Stimulated activated CD4-positive, alpha-beta T cell treated with anti-CD3 and anti-CD28 coated beads, Interleukin-4, amount 100 ng/mL, for 4 hours (primary cell): ENCODE measurements at places on chromosomes 12 and 14.

GRCh38 chr14:83706231-83706954, 1823.6 kb upstream of the FLRT2 start:
- no peak for DNase-seq

- no peak for DNase-seq
Measured at GRCh38 chr12:88925454-88925853, 345.2 kb upstream of the KITLG start.

GRCh38 chr14:61603736-61604135, 91.6 kb upstream of the HIF1A start:
- DNase-seq = no peak

- no peak for DNase-seq
Measured at GRCh38 chr14:60589442-60589841, 59.8 kb downstream of the SIX1 start.

GRCh38 chr12:3189282-3189681, 112.1 kb downstream of the TSPAN9 start:
- no peak for DNase-seq

DNA sequence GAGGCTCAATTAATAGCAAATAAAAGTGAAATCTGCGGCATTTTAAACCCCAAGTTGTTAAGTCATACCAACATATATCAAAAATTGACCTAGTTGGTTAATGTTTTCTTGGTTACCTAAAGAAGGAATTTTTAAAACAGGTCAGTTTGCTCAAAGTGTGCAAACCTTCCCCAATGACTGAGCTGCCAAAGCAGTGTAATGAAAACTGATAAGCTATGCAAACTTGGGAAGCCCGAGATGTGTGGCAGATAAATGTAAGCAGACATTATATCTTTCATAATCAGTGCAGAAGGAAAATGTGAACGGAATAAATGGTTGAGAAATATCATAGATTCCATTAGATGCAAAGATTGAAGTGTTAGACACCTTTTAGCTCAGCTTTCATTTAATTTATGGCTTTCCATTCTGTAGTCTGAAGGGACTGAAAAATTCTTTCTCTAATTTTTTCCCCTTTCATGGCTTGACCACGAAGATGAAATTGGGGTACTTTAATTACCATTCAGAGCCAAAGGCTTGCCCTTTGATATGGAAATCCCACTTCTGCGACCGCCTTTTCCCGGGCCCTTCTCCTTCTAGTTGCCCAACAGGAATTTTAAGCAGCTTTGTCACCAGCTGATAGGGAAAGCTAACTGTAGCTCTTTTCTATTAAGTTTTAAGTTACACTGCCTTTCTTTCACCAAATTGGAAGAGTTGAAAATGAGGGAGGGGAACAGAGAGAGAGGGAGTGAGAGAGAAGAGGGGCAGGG, 306.6 kb upstream of the SOX5 start:
- DNase-seq = no peak

DNA sequence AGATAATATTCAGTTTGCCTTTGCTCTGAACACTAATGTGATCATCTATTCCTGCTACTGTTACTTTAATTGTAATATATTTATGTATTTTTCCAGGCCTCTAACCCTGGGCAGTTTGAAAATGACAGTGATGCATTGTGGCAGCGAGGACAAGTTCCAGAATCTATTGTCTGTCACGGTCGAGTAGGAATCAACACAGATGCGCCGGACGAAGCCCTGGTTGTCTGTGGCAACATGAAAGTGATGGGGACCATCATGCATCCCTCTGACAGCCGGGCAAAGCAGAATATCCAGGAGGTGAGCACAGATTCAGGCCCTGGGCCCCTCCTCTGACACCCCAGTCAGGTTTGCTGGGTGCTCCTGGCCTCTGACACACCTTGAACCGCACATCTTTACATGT, 78.5 kb downstream of the MYRFL start:
- no peak for DNase-seq

DNA sequence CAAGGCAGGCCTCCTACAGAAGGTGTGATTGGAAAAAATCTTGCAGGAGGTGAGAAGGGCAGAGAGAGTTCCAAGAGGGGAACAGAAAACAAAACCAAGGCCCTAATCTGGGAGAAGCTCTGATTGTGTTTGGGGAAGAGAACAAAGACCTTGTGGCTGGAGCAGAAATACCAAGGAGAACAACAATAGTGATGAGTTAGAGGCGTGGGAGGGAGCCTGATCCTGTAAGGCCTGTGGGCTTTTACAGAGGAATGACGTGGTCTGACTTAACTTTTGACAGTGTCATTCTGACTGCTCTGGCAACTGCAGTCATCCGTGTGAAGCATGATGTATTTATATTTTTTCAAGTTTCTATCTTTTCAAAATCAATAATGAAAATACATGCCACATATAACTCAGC, 200.6 kb downstream of the ANO4 start:
- DNase-seq = no peak

DNA sequence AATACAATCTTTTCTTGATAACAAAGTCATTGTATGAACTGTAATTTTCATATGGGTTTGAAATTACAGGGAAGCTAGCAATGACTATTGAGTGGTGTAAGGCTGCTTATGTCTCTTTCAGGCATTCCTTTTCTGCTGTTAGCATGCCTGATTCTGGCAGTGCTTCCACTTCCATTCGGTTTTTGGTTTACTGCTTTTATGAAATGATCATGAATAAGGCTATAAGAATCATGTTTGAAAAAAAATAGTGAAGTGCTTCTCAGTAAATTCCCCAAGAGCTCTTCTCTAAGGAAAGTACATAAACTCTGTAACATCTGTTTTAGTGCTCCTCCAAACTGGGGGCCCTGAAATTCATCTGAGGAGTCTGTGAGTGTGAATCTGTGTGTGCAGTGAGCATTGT, 434.0 kb upstream of the RGS6 start:
- DNase-seq = no peak

DNA sequence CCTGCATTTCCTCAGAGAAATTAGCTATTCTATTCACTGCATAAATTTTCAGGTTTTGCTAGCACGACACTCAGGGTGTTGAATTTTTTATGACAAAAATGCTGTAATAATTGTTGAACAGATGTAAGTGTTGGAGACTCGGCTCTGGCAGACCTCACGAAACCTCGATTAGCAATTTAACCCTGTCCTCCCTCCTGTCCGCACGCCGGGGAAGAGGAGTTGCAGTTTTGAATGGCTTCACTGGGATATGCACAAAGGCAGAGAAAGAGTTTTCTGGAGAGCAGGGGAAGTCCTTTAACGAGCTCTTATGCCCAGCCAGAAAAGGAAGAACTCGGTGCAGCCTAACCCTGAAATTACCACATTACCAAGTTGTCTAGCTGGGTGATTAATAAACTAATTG, 661.1 kb downstream of the VRK1 start:
- no peak for DNase-seq

GRCh38 chr14:71942904-71943694, 10.9 kb downstream of the RGS6 start:
- DNase-seq = no peak

DNA sequence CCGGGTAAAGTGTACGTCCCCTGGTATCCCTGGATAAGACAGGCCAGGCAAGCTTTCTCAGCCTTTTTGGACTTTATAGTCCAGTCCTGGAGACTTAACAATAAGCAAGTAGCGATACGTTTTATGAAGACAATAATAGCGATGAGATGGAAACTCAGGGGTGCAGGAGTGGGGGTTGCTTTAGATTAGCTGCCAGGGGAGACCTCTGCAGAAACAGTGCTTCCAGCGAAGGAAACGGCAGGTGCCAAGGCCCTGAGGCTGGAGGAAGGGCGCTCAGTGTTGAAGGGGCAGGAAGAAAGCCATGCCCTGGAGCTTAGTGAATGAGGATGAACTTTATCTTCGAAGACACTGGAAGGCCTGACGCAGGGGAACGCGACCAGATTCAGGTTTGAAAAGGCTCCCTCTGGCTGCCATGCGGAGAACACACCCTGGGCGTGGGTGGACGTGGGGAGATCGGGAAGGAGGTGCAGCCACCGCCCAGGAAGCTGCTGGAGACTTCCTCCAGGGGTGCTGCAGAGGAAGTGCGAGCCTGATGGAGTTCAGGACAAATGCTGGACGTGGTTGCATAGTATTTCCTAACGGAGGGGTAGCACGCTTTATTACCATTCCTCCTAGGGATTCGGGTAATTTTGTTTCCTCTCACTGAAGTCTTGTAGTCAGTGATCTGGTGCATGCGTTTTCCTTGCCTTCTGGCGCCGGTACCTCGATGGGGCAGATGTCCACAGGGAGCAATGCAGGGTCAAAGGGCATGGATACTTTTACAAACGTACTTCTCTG, 26.1 kb upstream of the UBC start:
- peak; percentile 72 for DNase-seq

- no peak for DNase-seq
Measured at GRCh38 chr12:80353254-80353653, 90.8 kb upstream of the PTPRQ start.

DNA sequence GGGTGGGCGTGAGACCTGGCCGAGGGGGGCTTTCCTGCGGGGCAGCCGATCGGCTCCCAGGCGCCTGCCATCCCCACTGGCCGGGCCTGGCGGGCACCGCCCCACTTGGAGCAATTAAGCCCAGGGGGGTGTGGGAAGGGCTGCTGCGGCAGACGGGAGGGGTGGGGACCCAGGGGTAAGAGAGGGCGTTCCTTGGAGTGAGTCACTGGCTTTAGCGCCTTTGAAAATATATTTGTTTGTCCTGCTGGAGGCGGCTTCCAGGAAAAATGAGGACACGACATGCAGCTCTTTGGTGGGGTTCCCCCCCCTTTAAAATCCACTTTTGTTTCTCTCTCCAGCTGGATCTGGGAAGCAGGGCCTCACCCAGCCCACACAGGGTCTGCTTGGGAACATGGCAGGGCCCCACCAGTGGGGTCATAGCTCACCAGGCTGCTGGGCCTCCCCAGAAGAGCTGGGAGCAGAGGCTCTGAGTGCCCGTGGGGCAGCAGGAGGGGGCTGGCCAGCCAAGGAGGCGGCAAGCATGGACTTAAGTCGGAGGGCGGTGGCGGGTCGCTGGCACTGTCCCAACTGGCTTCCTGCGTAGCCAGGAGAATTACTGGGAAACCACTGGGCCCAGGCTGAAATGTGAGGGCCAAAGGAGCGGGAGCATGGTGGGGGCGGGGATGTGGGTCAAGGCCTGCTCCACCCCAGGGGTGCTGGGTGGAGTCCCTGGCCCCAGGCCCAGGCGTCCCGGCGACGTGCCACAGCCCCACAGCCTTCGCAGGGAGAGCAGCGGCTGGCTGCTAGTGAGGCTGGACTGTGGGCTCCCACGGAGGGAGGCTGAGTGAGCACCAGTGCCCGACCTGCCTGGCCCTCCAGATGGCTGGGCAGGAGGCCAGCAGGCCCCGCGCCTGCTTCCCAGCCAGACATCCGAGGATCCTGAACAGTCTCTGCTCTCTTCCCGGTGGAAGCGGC, 128.0 kb downstream of the RFLNA start:
- no peak for DNase-seq
